ENCODE measurements at places on chromosomes 16 and 17.

DNA sequence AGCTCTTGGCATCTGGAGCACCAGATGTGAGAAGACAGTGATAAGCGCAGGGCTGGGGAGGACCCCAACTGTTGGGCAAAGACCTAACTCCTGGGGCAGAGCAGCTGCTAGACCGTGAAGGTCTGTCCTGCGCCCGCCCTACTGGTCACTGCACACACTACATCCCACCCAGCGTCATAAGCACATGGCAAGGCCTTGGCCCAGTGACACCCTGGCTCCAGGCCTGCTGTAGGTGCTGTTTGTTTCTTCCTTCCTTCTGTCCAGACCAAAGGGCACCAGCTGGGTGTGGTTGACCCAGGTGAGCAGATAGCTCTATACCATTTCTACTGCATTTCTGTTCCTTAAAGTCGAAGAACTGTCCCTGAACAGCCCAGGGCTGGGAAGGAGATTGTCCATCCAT is 6.4 kb downstream of the TRPV3 start:
- no peak for DNase-seq

- DNase-seq: no peak
These were observed 45.5 kb upstream of the NLK start for GRCh38 chr17:27997044-27997401.

- DNase-seq: peak; percentile 78
These were observed 26.2 kb upstream of the PIK3R5 start for GRCh38 chr17:8991514-8992285.

GRCh38 chr17:57595426-57595825 is 149.7 kb downstream of the CCDC182 start:
- DNase-seq: no peak

DNA sequence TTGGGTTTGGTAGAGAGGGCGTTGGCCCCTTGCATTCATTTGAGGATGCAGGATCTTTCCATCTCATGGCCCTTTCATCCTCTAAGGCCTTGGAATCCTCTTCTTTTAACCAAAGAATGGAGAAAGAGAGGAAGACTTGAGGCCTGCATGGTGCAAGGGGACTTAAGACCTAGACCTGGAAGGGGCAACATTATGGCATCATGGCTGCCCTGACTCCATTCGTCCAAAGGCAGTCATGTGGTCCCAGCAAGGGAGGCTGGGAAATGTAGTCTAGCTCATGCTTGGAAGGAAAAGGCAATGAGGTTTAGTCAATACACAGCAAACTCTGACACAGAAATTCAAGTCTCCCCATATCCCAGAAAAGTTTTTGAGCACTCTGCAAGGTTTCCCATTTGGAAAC is 30.7 kb upstream of the CDRT4 start:
- DNase-seq: no peak

DNA sequence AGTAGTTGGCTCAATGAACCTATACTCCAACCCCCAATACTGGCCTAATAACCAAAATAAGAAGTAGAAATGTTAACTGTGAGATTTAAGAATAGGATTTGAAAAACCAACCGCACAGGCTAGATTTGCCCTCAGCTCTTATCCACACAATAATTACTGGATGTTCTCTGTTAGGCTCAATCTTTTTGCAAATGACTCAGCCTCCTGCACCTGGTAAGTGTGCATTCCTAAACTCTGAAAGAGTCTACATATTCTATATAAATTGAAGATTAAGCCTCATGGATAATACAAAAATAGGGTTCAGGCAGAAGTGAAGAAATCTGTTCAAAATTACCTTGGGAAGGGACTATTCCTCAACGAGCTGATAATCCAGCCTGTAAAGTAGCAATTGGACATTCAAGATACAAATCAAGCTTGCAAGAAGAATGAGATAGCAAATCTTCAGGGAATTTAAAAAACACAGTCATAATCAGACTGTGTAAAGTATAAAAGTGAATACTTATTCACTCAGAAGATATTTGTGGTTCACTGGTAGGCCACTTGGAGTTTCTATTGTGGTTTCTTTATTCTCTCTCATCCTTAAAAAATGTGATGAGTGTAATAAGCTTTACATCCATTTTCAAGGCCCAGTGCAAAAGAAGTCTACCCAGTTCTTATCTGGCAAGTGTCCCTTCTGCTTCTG is 931.9 kb upstream of the SOX9 start:
- DNase-seq: no peak

- no peak for DNase-seq
These were observed 23.1 kb downstream of the GPT2 start for GRCh38 chr16:46907061-46907774.

GRCh38 chr17:4800462-4801196 is 1.5 kb downstream of the C17orf114 start:
- no peak for DNase-seq

- DNase-seq: no peak
These were observed 37.0 kb upstream of the HAPSTR1 start for GRCh38 chr16:9054460-9054859.

DNA sequence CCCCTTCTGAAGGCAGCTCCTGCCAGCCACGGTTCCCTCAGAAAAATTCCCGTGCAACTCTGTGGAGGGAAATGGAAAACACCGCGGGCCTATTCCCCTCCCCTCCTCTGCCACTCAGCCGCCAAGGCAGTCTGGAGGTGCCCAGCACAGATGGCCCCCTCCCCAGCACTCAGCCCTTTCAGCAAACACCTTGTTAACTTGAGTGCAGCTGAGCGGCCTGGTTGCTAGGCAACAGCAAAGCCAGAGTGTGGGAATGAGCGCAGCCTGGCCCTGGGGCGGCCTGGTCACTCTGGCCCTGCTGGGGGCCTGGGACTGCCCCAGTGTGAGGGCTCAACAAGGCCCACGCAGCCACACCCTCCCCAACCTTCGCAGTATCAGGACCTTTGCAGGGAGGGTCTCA is 32.8 kb downstream of the CACNA1G start:
- DNase-seq: no peak

DNA sequence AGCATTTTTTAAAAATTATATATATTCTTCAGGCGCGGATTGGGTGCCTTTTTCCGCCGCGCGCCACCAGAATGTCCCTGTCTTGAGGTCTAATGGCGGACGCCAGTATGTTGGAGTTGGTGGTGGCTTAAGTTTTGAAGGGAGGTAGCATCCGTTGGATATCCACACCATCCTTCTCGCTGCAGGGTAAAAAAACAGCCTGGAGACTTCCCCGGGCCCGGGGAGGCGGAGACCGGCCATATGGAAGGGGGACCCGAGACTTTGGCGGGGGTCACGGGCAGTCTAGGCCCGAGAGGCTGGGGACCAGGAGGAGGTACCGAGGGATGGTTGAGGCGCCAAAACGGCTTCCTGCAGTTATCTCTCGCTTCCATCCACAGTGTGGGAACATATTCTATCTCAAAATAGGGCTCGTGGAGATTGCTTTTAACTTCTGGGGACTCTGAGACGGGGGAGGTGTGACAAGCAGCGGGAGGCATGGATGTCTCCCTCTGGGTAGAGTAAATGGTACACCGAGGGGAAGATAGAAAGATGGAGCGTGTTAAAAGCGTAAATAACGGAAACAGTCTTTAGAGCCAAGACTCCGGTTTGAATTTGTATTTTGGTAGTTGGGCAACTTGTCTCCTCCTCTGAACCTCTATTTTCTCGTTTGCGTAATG is at the start of gene SF3B3:
Gene SF3B3 (plus strand): TSS at position 74 of the 656 bp plus-strand sequence. CDS start 2,841 bp downstream, outside the sequence.
- no peak for DNase-seq

- DNase-seq: no peak
These were observed 62.5 kb downstream of the XYLT1 start for GRCh38 chr16:17408296-17408695.

- no peak for DNase-seq
These were observed 52.8 kb upstream of the LYRM9 start for GRCh38 chr17:27945953-27946352.

DNA sequence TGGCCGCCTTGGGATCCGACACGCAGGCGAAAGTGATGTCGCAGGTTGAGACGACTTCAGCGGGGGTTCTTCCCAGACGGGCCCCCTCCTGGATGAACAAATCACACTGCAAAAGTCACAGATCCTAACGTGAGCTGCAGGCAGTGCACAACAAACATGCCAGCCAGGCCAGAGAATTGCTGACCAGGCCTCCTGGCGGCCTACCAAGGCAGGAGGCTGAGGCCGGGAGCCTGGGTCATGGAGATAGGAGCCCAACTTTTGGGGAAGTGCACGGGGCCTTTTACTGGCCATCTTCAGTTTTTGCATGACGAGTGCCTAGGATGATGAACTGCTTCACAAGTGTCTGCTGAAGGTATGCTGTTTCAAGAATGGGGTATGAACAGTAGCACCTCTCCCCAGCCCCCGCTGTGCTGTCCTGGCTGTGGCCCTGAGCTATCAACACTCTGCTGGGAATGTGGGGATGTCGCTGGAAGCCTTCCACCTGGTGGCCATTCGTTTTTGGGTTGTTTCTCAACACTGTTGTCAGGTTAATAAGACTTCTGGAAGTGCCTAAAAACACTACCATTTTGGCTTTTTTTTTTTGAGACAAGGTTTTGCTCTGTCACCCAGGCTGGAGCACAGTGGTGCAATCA is 12.2 kb upstream of the ROGDI start:
- no peak for DNase-seq

GRCh38 chr17:57988301-57989250 is 522 bp upstream of the VEZF1 start:
- peak; percentile 72 for DNase-seq

- no peak for DNase-seq
These were observed 499.8 kb upstream of the CDH11 start for GRCh38 chr16:65621640-65622039.

GRCh38 chr17:30443721-30444120 is 33.5 kb upstream of the GOSR1 start:
- no peak for DNase-seq

- DNase-seq: no peak
These were observed 3.3 kb downstream of the KRT37 start for GRCh38 chr17:41421116-41421515.

DNA sequence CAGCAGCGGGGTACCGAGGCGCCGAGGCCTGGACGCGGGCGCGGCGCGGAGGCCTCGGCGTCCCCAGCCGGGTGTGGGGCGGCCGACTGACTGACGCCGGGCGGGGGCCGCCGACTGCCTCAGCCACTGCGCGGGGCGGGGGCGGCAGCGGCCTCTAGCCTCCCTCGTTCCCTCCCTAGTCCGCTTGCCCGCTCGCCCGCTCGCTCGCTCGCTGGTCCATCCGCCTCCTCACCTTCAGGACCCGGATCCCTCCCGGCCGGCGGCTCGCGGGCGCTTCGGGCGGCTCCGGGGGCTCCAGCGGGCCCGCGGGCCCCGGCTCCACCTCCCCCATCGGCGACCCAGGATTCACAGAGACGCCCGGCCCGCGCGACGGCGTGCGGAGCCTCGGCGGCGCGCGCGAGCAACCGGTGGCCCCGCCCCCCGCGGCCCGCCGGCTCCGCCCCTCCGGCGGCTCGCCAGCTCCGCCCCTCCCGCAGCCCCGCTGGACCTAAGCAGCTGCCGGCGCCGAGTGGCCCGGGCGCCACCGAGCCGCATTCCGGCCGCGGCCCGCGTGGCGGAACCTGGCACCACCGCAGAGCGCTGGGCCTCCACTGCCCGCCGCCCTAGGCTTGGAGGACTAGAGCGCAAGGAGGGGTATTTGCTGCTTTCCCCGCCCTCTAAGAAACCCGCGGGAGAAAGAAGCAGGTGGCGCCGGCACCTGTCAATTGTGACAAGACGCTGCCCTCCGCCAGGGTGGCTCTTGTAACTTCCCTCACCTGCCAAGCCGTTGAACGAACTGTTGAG is 773 bp downstream of the PHLPP2 start:
- peak; percentile 83 for DNase-seq

DNA sequence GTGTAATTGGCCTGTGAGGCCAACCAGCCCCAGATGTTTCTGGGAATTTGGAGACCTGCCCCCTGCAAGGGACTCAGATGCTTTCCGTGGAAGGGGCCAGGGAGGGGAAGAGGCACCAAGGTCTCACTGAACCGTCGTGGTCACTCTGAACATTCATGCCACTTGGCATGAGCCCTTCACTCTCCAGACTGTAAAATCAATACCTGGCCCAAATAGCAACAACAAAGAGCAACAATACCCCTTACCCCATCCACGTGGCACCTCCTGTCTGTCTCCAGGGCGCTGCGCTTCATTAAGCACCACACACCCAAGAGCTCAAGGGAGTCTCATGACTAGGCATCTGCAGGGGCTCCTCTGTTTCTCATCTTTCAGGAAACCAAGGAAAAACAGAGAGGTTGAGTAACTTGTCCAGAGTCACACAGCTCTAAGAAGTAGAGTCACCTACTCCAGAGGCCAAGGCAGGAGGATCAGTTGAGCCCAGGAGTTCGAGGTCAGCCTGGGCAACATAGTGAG is 52.8 kb downstream of the SOCS1 start:
- DNase-seq: no peak

DNA sequence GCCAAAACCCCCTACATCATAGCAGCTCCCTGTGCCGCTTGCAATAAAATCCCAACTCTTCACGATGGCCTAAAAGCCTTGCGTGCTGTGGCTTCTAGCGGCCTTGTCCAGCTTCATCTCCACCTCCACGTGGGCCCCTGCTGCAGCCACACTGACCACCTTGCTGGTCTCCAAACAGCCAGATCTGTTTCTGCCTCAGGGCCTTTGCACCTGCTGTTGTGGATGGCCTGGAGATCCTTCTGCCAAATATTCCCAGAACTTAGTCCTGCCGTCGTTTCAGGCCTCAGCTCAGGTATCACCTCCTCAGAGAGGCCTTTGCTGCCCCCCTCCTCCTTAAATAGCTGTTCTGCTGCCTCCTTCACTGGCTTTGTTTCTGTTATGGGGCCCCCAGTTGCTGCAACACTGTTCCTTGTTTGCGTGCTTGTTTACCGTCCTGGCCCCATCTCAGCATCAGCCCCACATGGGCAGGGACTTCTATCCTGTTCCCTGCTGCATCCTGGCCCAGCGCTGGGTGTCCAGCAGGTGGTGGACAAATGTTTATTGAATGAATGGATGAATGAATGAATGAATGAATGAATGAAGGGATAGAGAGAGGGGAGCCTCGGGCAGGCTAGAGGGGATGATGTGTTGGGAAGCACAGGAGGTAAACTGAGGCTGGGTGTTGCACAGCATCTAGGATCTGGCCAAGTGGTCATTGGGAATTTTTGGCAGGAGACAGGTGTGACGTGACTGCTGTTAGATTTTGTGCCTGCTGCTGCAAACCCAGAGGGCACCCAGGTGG is 171.0 kb upstream of the GSE1 start:
- DNase-seq: no peak

DNA sequence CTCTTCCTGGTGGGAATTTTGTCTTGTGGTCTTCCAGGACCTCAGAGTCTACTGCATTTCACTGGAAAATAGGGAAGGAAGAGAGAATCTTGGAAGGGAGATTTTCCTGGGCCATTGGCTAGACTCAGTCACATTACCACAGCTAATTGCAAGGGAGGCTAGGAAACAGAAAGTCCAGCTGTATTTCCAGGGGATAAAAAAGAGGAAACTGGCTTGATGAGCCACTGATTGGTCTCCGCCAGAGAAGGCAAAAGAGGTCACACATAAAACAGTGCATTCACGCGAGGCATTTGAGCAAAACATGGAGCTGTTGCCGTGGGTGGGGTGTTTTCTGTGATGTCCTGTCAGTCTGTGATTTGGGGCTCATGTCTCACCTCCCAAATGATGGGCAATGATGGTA is 345.3 kb downstream of the FOXL1 start:
- no peak for DNase-seq
